Left ventricle myocardium inferior (tissue), 1 donor: ENCODE measurements at places on chromosomes 5 and 9. TPM values are rescaled to one million over a fixed set of nuclear protein-coding genes. Genes with fewer than 3 reads are reported as not detected.

Gene BHMT2
- total RNA-seq, result 7.9 TPM

- no peak for DNase-seq
These were observed 394.5 kb upstream of the IRX1 start for GRCh38 chr5:3201121-3201520.

- no peak for DNase-seq
These were observed 34.2 kb upstream of the MYO10 start for GRCh38 chr5:16970260-16970659.

GRCh38 chr5:55451976-55452375 is 82.8 kb downstream of the PLPP1 start:
- DNase-seq, result no peak

- DNase-seq, result no peak
These were observed 97.7 kb upstream of the SLC12A2 start for GRCh38 chr5:127985811-127986325.

Gene CMBL
- 50.4 TPM for total RNA-seq

DNA sequence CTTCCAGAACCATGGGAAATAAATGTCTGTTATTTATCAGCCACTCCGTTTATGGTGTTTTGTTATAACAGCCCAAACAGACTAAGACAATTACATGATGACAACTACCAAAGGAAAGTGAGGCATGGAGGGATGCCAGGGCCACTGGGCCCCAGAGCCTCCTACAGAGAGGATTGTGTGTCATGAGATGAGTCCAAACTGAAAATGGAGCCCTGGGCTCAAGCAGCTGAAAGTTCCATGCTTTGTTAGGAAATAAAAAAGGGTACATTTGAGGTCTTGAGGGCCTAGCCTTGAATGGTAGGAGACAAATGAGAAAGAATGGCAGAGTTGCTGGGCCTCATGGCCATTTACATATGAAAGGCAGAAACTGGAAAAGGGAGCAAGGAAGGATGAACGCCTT is 586.5 kb downstream of the CETN3 start:
- DNase-seq, result no peak

GRCh38 chr5:168072665-168073064 is 218.8 kb upstream of the WWC1 start:
- DNase-seq, result no peak

GRCh38 chr5:126309860-126310259 is 113.3 kb upstream of the GRAMD2B start:
- no peak for DNase-seq

DNA sequence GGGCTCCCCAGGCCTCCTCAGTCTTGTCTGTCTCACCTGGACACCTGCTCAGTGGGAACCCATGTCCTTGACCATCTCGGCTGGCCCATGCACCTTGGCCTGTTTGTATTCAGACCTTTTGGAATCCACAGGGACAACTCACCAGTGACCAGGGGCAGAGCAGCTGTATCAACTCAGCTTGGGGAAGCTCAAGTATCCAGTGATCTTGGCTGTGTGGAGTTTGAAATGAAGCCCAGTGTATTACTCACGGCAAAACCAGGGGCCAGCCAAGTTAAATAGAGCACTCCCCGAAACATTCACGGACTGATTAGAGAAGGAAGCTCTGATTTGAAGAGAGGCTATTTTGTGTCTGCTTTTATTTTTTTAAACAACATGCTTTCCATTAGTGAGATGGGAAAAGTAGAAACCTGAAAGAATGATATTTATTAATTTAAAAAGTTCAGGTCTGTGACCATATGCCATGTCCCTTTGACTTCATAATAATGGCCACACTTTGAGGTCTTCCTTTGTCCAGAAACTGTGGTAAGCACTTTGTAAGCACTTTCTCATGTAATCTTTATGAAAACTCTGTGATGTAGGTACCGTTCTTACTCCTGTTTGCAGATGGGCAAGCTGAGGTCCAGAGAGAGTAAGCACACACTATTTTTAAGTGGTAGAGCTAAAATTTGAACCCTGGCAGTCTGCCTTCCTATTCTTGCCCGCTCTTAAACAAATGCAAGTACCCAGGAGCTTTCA is 656.5 kb downstream of the BNC2 start:
- DNase-seq, result peak; percentile 47

- DNase-seq, result no peak
These were observed 31.4 kb upstream of the TMC1 start for GRCh38 chr9:72489986-72490385.

GRCh38 chr5:105150323-105150722 is 1587.7 kb upstream of the NUDT12 start:
- no peak for DNase-seq

Gene WDR38
- total RNA-seq, result not detected

- DNase-seq, result no peak
These were observed 380.6 kb downstream of the ADGRV1 start for GRCh38 chr5:90939211-90939610.

DNA sequence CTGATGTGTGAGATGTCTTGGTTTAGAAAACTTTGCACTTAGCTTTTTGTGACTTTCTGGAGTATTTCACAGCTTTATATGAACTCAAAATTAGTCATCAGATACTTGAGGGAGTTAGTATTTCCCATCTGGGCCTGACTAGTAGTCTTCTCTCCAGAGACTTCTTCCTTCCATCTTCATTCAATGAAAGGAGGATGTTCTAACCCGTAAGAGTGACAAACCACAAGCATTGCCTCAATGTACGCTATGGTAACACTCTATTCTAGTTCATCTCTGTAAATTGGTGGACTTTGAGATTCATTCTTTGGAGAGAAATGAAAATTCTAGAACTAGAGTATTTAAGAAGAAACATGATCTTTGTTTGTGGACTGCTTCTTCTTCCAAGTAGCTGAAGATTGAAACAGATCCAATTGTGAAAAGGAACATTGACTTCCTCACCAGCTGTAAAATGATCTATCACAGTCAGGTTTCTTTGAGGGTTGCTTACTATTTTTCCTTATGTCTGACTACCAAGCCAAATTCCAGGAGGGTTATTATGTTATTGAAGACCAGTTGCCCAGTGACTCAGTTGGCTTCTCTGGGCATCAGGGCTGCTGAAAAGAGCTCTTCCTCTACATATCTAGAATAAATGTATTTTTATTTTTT is 157.6 kb downstream of the SLC12A2 start:
- DNase-seq, result no peak

Gene RAD17
- 19.4 TPM for total RNA-seq

Gene LMX1B
- 1.3 TPM for total RNA-seq

- DNase-seq, result no peak
These were observed 10.4 kb downstream of the OTP start for GRCh38 chr5:77627869-77628674.

GRCh38 chr9:1267141-1267570 is 217.0 kb downstream of the DMRT2 start:
- no peak for DNase-seq

DNA sequence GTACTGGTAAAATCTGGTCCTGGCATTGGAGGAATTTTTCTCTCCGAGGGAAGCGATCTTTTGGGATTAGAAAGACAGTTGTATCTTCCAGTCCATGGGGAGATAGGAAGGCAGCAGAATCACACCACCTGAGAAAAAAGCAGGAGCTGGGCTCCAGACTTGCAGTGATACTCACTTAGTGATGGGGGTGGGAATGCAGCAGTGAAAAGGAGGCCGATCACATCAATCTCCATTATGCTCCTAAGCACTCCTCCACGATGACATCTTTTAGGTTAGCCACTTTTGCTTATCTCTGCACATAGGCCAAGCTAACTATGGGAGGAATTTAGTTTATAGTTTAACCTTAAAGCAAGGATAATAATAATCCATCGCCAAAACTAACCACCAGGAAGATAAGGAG is 219.0 kb downstream of the DMAC1 start:
- no peak for DNase-seq

DNA sequence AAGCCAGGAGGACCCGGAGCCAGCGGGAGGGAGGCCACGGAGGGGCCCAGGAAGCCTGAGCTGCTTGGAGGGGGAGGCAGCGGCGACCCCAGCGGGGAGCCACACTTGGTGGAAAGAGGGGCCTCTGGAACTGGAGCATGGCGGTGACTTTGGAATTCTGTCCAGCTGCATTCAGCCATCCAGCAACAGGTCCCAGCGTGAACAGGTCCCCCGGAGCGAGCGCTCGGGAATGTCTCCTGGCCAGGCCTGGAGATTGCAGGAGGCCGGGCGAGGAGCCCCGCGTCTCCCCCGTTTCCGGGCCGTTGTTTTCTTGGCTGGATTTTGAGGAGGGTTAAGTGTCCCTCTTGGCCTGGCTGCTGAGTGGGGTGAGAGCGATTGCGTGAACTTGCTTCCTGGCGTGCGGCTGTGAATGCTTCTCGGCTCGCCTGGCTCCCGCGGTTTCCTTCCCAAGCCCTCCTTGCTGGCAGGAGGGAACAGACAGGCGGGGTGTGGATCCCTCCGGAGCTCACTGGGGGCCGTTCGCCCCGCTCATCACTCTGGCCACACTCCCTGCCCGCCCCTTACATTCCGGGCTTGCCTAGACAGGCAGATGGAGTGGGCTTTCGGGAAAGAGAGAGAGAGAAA is 125.3 kb upstream of the IRX4 start:
- peak; percentile 51 for DNase-seq

Gene ZNF454
- 2.6 TPM for total RNA-seq

Gene NR5A1
- total RNA-seq, result not detected

GRCh38 chr9:107422189-107423185 is 67.1 kb downstream of the KLF4 start:
- peak; percentile 60 for DNase-seq

Gene GMCL2
- total RNA-seq, result not detected

GRCh38 chr5:124341066-124341858 is 405.2 kb downstream of the ZNF608 start:
- no peak for DNase-seq

DNA sequence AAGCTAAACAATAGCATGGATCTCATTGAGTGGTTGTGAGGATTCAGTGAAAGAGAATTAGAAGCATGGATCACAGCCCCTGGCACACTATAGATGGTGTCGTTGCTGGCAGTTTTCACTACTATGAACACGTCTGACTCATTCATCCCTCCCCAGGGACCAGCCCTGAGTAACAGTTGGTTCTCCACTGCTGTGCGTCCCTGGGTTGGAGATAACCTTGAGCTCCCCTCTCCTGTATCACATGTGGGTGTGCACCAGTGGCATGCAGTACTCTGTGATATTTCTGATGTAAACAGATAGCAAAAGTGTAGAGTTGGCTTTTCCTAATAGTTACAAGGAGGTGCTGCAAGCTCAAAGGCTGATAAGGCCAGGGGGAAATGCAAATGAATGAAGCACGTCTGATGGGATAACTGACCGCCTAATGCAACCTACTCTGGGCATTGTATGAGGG is 8.8 kb upstream of the LCP2 start:
- DNase-seq, result peak; percentile 59

DNA sequence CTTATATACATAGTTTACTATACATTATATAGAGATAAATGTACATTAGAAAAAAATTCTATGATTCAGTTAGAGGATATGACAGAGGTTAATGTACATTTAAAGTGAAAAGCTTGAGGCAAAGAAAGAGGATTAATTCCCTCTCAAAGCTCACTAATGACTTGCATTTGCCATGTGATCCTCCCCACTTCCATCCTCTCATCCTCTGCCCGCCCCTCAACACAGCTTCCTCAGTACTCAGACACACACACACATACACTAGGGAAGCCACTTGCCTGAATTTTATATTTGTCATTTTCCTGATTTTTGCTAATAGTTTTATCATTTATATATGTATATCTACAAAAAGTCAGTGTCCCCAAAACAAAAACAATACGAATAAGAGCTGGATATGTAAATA is 764.5 kb downstream of the EFNA5 start:
- no peak for DNase-seq

DNA sequence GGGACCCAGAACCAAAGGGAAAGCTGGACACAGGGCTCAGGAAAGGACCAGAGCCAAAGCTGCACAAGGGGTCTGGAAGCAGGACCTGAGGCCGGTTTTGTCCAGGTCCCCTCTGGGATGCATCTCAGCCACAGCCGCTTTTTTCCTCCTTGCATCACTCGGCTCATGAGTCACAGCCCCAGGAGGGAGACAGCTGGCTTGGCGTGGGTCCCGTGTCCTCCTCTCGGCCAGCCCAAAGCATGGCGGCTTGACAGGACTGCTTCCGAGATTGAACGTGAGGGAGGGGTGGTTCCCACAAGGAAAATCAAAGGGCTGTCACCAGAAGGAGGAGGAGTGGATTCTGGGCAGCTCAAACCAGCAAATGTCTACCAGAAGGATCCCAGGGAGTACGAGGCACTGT is 56.7 kb upstream of the CPLX2 start:
- peak; percentile 20 for DNase-seq

DNA sequence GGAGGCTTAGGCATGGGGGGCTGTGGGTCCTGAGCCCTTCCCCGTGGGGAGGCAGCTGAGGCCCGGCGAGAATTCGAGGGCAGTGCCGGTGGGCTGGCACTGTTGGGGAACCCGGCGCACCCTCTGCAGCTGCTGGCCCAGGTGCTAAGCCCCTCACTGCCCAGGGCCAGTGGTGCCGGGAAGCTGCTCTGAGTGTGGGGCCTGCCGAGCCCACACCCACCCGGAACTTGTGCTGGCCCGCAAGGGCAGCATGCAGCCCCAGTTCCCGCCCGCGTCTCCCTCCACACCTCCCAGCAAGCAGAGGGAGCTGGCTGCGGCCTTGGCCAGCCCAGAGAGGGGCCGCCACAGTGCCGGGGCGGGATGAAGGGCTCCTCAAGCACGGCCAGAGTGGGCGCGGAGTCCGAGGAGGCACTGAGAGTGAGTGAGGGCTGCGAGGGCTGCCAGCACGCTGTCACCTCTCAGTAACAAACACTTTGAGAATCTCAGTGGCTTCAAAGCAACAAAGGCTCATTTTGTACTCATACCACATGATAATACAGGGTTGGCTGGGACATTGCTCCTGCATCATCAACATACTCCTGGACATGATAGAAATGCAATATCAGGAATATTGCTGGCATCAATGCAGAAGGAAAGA is 265.7 kb upstream of the ANKRD55 start:
- DNase-seq, result no peak

DNA sequence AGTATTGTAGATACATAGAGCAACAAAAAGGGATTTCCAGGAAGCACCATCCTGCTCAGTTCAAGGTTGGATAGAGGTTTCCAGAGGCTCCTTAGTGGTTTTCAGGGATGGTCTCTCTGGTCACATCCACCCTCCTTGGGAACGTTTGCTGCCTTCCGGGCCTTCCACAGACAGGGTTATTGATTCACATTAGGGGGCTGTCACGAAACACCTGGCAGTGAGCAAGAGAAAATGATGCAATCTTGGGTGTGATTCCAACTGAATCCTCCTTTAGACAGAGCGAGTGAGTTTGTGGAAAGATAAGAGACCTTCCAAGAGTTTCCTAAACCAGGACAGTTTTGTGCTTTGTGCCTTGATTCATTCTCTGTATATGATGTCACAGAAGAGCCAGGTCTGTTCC is 43.8 kb upstream of the CTSL start:
- no peak for DNase-seq

Gene TMEM171
- not detected for total RNA-seq

DNA sequence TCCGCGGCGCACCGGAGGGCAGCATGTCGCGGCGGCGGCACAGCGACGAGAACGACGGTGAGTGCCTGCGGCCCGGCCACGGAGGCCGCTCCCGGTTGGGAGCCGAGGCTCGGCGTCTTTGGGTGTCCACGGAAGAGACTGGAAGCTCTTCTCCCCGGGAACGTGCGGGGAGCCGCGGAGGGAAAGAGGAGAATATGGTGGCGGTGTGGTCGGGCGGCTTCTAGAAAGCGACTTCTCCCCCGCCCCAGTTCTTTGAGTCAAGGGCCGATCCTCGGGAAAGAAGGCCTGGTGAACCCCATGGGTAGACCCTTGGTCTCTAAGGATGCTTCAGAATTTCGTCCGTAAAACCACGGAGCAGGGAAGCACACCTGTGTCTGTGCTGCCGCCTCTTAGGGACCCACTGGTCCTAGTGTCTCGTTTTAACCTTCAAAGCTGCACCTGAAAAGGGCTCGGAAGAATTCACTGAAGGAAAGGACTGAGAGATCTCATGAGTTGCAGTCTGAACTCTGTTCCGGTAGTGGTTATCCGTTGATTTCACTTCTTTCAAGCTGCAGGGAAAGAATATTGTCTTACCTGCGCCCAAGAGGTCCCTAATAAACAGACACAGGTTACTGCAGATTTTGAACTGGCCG is 354 bp downstream of the NCBP1 start:
- no peak for DNase-seq
